ENCODE measurements at places on chromosomes 2 and 18.

DNA sequence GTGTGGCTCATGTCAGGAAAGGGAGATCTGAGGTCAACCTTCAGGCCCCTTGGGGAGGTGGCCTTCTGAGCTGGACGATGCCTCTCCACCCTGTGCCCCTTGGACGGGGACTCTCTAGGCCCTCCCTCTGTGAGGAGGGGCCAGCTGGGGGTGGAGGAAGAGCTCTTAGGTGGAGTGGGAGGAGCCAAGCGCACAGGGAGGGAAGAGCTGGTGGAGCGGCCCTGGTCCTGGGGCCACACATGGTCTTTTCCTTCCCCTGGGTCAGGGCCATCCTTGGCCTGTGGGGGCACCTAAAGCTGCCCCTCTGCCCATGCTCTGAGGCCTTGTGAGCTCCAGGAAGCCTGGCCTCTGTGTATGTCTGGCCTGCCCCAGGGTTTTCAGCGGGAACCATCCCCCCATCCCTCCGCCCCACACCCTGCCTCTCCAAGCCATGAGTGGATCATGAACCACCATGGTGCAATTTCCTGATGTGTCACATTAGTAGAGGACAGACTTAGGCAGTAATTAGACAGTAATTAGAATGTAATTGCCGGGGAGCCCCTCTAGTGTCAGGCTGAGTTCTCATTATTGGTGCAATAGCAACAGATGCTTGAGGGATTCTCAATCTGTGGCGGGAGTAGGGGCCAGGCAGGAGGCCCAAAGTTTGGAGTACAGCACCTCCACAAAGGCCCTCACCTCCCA is 63.0 kb downstream of the GLI2 start:
- DNase-seq, result no peak

DNA sequence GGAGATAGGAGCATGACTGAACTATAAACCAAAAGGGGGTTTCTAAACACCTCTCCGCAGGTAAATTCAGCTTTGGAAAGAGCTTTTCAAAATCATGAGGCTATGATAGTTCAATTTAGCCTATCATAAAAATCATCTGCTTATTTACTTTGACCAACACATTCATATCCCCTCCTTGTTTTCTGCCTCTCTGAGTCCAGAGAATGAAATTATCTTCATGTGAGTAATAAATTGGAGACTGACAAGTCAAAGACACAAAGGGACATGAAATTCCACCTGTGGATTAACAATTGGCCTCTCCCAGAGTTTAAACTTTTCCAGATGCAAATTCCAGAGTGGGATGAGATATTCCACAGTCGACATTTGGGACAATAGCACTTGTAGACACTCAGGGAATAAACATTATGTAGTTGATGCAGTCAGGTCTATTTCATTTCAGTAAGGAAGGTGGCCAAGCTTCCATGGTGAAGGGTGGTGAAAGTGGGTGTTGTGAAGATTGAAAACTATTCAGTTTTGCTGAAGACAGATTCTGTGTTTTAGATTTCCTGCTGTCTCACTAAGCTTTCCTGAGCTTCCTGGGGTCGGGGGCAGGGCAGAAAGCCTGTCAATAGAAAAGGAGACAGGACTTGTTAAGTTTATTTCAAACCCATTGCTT is 84.7 kb downstream of the CDC42EP3 start:
- DNase-seq, result no peak

DNA sequence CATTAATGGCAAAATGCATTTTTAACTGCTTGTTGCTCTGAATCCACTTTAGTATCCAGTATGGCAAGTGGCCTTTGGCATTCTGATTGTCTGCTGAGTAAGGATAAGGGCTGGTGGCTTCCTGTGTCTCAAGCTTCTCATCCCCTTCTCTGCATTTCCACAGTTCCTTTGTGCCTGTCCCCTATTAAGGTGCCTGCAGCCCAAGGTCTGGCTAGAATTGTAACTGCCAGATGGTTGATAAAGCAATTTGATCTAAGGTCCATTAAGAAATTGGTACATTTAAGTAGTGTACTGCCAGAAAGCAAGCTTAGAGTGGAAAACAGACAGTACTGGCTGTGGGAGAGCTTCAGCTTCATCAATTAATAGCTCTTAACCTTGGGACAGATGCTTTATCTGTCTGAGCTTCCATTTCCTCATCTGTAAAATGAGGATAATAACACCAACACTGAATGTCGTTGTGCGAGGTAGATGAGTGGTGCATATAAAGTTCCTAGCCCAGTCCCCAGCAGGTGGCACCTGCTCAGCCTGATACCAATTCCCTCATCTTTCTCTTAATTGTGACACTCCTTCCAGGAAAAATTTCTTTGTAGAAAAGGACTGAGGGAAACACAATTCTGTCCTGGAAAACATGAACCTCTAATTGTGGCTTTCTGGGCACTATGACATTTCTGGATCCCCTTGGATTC is 570.6 kb upstream of the GCFC2 start:
- DNase-seq, result no peak

- DNase-seq, result no peak
Observed at GRCh38 chr2:111199840-111200239, 79.1 kb downstream of the BCL2L11 start.

- DNase-seq, result no peak
Observed at GRCh38 chr2:219350710-219351221, 18.2 kb upstream of the RESP18 start.

DNA sequence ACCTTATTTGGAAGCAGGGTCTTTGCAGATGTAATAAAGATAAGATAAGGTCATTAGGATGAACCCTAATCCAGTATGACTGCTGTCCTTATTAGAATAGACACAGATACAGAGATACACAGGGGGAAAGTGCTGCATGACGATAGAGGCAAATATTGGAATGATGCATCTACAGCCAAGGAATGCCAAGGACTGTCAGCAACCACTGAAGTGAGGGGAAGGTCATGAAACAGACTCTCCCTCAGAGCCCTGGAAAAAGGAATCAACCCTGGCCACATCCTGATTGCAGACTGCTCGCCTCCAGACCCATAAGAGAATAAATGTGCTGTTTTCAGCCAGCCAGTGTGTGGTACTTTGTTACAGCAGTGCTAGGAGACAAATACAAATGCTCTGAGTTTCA is 14.8 kb downstream of the TMEM237 start:
- no peak for DNase-seq

DNA sequence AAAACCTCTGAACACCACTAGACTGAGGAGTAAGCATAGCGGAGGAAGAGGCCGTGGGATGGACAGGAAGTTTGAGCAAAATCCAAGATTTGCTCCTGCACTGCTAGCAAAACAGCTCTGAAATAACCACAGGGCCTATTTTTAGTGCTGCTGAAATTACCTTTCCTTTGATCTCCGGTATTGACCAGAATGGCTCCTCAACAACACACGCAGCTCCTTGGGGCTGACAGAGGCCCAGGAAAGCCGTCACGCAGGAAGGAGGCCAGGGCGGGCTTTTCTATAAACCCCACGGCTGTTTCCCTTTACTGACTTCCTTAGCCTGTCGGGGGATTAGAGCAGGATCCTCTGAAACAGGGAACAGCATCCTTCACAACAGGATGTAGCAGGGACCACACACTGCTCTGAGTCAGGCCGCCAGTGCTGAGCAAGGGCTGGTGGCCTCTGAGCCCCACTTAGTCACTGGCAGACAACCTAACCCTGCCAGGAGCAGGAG is 80.8 kb upstream of the LCLAT1 start:
- no peak for DNase-seq

DNA sequence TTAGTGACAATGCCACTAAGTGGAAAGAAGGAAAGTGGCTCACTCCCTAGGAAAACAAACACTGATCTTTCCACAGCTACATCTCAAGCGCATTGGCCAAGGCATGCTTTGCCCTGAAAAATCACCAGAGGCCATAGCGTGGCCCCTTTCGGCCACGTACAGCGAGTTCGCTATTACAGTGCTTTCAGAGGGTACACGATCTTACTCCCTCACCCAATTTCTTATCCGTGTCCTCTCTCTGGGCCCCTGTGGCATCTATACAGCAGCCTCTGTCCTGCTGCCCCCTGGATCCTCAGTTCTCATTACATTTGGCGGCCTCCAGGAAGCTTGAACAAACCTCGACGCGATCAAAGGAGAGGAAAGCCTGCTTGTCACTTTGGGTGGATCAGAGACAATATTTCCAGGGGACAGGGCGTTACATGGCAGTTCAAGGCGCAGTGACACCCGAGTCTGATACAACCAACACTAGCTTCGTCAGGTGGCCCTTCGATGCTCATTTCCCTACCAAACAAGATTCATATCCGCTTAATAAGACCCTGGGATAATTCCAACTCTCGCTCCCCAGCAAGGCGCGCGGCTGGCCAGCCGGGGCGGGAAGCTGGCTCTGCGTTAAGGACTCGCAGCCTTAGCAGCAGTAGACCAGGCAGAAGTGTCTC is 941 bp downstream of the SKOR2 start:
- no peak for DNase-seq

GRCh38 chr18:23938901-23939341 is 75.6 kb upstream of the TTC39C start:
- DNase-seq, result no peak

DNA sequence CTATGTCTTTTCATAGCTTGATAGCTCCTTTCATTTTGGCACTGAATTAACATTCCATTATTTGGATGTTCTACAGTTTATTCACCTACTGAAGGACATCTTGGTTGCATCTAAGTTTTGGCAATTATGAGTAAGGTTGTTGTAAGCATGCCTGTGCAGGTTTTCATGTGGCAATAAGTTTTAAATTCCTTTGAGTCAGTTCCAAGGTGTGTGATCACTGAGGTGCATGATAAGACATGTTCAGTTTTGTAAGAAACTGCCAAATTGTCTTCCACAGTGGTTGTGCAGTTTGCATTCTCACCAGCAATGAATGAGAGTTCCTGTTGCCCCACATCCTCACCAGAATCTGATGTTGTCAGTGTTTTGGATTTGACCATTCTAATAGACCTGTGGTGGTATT is 24.2 kb downstream of the XDH start:
- DNase-seq, result no peak

DNA sequence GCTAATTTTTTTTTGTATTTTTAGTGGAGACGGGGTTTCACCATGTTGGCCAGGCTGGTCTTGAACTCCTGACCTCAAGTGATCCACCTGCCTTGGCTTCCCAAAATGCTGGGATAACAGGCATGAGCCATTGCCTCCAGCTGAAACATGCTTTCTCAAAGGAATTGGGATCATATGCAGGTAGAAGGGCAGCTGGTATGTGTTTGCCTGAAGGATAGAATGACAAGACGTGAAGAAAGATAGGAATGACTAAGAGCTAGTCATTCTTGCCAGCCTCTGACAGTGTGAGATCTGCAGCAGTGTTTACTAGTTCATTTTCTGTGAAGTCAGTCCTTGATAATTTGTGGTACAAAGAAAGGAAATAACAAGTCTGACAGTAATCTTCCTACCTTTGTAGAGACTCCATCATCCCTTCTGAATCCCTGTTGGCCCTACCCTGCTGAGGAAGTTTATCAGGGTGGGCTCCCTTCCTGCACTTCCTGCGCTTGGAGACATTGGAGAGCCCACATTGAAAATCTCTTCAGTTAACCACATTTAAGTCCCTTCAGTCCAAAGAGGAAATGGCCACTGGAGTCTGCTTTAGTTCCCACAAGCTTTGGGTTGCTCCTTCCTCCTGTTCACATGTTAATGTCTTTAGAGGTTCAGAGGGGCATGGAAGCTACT is 14.7 kb downstream of the CFLAR start:
- no peak for DNase-seq

GRCh38 chr2:40746191-40746590 is 294.3 kb upstream of the SLC8A1 start:
- no peak for DNase-seq

GRCh38 chr2:16973586-16974286 is 308.1 kb upstream of the CYRIA start:
- no peak for DNase-seq
